ENCODE measurements at places on chromosomes 2 and 18.
A peak's percentile ranks its signal among the peaks of the same experiment; 100 is the strongest.

- no peak for DNase-seq
These were observed 38.9 kb upstream of the TRIM43 start for GRCh38 chr2:95552911-95553310.

- no peak for DNase-seq
These were observed 47.5 kb downstream of the NBEAL1 start for GRCh38 chr2:203062126-203062525.

DNA sequence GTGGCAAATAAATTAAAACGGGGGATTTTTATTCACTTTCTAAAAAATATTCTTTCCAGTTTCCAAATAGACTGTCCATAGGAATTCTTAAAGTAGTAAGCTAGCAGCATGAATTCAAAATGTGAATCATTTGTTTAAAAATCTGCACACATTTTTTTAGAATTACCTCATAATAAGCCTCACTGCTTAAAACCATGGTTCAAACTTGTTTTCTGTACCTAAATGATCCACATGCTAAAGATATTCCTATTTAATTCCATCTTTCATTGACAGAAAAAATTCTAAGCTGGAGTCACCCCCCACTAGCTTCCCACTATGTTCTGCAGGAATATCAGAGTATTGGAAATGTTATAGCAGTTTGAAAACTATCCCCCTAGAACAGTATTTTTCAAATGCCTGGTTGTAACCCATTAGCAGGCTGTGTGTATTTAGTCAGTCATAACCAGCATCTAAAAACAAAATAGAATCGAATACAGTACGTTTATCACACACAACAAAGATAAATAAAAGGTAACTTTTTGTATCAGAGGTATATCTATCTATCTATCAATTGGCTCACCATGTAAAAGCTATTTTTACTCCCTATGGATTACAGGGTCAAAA is 11.2 kb upstream of the IKZF2 start:
- no peak for DNase-seq

- no peak for DNase-seq
These were observed 1921.9 kb upstream of the LRRTM1 start for GRCh38 chr2:82226441-82226840.

DNA sequence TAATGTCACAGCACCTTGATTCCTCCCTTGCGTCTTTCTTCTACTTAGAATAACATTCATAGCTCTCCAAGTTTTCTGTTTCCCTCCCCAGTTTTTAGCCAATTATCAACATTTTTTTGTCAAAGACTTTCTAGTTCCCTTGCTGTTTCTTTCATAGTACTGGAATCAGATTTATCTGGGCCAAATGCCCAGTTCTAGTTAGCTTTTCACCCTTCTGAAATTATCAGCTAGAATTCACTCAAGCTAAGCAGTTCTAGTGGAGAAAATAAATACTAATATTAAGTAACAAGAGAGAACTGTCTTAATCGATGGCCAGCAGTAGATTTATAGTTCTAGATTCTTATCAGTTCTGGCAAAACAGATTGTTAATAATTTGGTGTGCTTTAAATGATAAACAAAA is 36.2 kb downstream of the EFEMP1 start:
- DNase-seq = no peak

DNA sequence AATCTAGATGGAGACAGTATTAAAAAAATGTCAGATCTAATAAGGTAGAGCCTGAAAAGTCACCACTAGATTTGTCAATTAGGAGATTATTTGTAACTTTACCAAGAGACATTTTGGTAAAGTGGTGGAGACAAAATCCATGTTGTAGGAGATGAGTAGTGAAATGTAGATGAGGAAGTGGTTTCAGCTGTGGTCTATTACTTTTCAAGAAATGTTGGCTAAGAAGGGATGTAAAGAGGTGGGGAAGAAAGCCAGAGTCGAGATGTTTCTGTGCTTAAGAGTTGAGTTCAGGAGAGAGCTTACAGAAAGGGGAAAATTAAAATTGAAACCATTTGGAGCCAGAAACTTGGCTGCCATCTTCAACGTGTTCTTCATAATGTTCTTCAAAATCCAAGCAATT is 22.2 kb downstream of the ACVR2A start:
- no peak for DNase-seq

DNA sequence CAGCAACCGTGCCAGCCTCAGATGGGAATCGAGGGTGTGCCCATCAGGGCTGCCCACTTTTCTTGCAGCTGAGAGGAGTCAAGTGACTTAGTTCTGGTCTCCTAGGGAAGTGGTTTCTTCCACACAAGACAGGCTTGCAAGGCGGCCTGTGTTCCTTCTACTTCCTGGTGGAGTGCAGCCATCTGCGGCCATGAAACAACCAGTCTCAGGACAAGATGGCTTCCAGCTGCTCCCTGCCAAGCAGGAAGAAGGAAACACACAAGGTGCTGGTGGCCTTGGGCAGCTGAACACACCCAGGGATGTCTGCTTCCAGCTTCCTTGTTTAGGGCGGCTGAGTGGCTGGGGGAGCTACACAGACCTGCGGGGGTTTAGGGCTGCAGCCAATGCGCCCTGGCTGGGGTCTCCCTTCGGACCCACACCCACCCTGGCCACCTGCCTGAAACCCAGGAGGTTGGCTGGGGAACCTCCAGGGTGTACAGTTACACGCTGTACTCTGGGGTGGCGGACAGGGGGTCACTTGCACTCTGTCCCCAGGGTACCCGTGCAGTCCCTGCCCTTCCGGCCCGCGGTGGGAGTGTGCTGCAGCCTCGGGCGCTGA is 34.7 kb downstream of the PTPN18 start:
- no peak for DNase-seq

GRCh38 chr2:167981945-167982344 is 265.4 kb downstream of the STK39 start:
- DNase-seq = no peak

- no peak for DNase-seq
These were observed 176.3 kb upstream of the GLI2 start for GRCh38 chr2:120559401-120559800.

- DNase-seq = no peak
These were observed 593.1 kb upstream of the NRXN1 start for GRCh38 chr2:51624995-51625394.

DNA sequence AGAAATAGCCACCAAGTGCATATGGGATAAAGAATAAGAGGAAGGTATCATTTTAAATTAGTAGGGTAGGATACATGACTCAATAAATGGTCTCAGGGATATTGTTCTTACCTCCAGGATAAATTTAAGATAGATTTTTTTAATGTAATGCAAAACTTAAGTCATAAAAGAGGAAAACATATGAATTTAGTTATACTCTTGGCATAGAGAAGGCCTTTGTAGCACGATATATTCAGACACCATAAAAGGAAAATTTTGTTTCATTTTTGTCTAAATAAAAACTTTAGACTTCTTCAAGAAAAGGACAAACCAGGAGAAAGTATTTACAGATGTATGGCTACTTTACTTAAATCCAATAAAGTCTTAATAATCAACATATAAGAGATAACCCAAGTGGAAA is 78.5 kb upstream of the CAB39 start:
- DNase-seq = no peak

GRCh38 chr2:237702441-237703391 is 75.3 kb downstream of the LRRFIP1 start:
- peak; percentile 66 for DNase-seq

DNA sequence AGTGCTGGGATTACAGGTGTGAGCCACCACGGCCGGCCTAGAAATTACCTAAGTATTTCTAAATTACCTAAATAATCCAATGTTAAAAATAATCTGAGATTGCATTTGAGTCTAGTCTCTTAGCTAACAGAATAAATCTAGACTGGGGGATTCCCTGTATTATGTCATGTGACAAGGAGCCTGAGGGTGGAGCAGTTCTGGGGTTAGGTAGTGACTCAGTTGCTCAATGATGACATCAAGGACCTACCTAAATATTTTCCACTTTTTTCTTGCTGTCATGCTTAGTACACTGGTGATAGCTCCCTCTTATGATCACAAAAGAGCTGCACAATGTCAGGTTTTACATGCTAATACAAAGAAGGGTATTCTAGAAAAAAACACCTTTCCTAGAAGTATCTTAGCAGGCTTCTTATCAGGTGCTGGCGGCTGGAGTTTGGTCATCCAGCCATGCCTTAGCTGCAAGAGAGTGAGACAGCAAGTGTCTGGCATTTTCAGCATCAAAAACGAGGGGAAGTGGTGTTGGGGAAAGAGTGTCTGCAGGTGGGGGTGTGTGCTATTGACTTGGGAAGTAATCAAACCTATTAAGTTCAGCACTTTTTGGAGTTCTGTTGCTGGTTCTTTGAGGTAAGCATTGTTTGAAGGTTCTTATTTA is 17.5 kb upstream of the CEP192 start:
- no peak for DNase-seq

GRCh38 chr2:88090446-88091283 is 23.0 kb downstream of the SMYD1 start:
- DNase-seq = peak; percentile 76

DNA sequence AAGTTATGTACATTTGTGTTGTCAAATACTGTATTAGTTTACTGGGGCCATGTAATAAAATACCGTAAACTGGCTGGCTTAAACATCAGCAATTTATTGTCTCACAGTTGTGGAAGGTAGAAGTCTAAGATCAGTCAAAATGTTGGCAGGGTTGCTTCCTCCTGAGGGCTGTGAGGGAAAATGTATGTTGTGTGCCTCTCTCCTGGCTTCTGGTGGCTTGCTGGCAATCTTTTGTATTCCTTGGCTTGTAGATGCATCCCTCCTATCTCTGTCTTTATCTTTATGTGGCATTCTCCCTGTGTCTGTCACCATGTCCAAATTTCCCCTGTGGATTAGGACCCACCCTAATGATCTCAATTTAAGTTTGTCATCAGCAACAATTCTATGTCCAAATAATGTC is 37.0 kb upstream of the SLC30A6 start:
- no peak for DNase-seq

DNA sequence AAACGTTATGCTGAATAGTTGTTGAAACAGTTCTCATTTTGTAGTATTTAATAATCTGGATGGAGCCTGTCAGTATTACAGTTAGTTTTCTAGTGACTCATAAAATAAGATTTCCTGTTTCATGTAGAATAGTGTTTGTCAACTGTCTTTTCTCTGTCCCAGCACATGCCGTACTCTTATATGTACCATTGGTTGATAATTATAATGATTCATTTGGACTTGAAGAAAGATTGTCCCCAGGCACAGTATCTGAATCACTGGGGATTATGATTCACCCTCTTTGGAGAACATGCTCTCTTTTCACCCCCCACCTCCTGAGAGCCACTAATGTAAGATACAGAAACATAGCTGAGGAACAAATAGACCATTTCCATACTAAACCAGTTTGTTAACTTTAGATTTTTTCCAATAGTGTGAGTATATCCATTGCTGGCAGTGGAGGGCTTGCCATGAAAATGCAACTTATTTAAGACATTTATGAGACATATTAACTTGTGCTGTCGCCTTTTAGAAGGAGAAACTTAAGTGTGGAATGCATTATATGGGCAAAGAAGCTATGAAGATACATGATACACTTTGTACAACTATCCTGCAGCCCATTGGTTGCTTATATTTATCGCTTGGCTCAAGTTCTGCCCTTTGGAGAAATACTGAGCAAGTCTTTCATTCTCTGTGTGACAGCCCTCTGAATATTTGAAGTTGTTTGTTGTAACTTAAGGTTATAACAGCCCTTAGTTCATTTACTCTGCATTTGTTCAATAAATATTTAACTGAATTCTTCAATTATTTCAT is 12.4 kb downstream of the COPS8 start:
- DNase-seq = no peak

- no peak for DNase-seq
These were observed 135.6 kb upstream of the LGALSL start for GRCh38 chr2:64318476-64318748.

DNA sequence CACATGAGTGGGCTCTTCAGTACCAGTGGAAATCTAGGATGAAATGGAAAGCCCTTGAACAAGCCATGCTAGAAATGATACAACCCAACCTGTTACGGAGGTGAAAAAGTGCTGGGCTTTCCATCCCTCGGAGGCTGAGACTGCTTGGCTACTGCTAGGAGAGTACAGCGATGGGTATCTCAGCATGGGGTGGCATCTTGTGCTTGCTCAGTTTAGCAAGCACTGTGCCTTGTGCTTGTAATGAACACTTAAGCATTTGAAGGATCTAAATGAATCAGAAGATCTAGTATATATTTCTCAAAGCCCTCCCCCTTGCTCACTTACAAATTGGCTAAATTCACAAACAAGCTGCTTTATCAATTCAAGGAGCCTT is 44.3 kb upstream of the EHBP1 start:
- DNase-seq = no peak

- no peak for DNase-seq
These were observed 13.0 kb downstream of the PPM1B start for GRCh38 chr2:44181648-44182047.

DNA sequence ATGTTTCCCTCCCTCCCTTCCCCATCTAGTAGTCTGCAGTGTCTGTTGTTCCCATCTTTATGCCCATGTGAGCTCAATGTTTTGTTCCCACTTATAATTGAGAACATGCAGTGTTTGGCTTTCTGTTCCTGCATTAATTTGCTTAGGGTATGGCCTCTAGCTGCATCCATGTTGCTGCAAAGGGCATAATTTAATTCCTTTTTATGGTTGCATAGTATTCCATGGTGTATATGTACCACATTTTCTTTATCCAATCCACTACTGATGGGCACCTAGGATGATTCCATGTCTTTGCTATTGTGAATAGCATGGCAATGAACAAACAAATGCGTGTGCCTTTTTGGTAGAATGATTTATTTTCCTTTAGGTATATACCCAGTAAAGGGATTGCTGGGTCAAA is 60.6 kb upstream of the CYP26B1 start:
- no peak for DNase-seq

All from stimulated activated CD4-positive, alpha-beta T cell treated with anti-CD3 and anti-CD28 coated beads, Interleukin-4, amount 100 ng/mL, for 4 hours (primary cell).